Lung (tissue), 17 donors: ENCODE measurements at places on chromosomes 2 and 18. TPM values are rescaled to one million over a fixed set of nuclear protein-coding genes. Genes with fewer than 3 reads are reported as not detected.

- DNase-seq: peak; percentile 9
Measured at GRCh38 chr18:40608226-40608625, 1346.8 kb upstream of the PIK3C3 start.

The NEU2 gene
- total RNA-seq: not detected

The ARHGAP15 gene
- total RNA-seq: 13.0 TPM

DNA sequence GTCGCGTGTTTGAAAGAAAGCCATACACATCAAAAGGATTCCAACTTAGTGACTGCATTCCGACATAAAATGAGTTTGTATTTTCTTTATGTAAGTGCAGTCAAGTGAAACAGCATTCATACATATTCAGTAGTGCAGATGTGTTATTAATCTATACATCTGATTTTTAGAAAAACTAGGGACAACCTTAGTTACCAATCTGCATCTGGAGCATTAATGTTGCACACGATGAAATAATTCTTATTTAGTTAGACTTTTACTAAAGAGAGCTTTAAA lies 1.9 kb downstream of the GORASP2 start:
- DNase-seq: no peak

The SELENOI gene
- total RNA-seq: 27.7 TPM
